ENCODE measurements at places on chromosomes 6 and 20.
A peak's percentile ranks its signal among the peaks of the same experiment; 100 is the strongest.

DNA sequence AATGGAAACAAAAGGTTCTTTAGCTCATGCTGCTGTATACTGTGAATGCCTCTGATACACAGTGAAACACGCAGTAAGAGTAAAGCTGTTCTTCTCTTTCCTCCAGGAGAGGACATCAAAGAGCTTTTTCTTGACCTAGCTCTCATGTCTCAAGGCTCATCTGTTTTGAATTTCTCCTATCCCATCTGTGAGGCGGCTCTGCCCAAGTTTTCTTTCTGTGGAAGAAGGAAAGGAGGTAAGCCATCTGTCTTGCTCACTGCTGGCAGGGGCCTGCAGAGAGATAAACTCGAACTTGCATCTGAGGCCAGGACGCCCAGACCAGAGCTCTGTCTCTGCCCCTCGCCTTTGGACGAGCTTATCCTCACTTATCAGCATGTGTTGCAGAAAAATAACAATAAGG, 37.7 kb downstream of the LY86 start:
- DNase-seq = no peak

GRCh38 chr6:17086469-17086868, 15.4 kb upstream of the STMND1 start:
- DNase-seq = peak; percentile 46

- no peak for DNase-seq
Observed at GRCh38 chr6:134826889-134827737, 122.8 kb downstream of the ALDH8A1 start.

DNA sequence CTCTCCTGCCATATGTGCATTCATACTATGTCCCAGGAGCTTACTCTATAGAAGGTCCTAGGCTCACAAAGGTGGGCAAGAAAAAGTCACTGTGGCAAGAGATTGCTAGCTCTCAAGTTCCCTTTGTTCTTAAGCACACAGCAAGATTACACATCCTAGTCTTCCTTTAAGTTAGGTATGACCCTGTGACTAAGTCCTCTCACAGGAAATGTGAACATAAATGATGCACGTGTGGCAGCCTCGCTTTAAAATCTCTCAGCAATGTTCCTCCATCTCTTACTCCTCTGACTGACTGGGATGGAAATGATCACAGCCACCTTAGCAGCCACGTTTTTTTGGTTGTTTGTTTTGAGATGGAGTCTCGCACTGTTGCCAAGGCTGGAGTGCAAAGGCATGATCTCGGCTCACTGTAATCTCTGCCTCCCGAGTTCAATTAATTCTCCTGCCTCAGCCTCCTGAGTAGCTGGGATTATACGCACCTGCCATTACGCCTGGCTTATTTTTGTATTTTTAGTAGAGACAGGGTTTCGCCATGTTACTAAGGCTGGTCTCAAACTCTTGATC, 35.7 kb upstream of the HAO1 start:
- DNase-seq = no peak

DNA sequence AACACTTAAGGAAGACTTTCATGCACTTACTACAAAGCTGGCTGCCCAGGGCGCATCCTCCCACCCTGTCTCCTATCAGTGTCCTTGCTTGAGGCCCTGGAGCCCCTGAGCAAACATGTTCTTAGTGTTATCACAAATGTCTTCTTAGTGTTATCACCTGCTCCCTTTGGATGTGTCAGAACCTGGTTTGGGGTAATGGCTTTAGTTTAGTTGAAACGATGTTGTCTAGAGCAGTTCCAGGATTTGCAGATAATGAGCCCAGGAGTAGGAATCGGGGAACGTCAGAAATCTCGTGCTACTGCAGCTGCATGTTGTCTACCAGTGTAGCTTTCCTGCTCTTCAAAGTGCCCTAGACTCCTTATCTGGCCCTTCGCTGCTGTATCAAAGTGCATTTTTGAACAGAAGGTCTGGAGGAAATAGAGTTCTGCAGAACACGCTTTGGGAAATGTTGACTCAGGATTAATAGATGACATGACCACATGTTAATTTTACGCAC, 69.6 kb downstream of the PHACTR2 start:
- DNase-seq = no peak

DNA sequence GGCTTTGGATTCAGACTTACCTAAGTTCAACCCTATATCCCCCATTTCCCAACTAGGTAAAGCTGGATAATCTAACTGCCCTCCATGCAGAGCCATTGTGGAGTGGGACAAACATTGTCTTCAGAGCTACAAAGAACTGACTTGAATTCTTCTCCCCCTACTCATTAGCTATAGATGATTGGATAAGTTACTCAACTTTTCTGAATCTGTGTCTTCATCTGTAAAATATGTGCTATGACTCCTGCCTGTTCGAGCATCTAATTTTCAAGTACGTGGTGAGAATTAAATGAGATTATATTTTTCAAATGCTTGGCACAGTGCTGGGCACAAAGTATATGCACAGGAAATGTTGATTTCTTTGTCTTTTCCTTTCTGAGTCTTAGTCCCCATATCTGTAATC, 240.3 kb upstream of the TCF21 start:
- DNase-seq = no peak

- DNase-seq = no peak
Observed at GRCh38 chr6:131061041-131061750, 1.8 kb downstream of the EPB41L2 start.

- DNase-seq = no peak
Observed at GRCh38 chr6:105932440-105932839, 153.7 kb upstream of the PRDM1 start.

DNA sequence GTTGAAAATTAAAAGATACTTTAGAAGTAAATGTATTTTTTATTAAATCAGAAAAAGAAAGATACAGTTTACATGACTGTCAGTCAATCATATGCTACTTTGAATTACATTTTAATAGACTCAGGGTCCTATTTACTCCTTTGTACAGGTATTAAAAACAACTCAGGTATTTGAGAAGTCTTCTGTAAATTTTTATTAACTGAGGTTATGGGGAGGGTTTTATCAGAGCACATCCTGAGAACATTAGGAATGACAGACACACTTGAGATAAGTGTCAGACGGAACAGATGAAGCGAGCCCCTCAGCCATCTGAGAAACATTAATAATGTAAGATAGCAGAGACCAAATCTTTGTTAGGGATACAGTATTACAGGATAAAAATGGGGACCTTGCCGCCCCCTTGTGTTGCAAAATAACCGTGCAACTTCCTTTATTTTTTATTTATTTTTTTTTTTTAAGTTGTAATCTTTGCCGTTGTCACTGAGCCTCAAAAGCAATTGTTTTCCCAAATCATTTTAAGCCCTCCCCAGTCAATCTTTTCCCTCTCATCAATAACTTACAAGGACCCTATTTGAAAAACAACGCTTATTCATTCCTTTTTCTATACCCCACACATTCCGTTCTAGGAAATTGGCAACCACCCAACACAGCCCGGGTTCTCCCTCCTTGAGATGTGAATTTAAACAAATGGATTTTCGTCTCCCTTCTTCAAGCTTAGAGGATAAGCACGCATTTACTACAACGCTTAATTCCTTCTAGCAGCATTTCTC, 126.7 kb downstream of the BCAS1 start:
- DNase-seq = no peak

GRCh38 chr6:13486679-13487121, 700 bp downstream of the GFOD1 start:
- peak; percentile 59 for DNase-seq

DNA sequence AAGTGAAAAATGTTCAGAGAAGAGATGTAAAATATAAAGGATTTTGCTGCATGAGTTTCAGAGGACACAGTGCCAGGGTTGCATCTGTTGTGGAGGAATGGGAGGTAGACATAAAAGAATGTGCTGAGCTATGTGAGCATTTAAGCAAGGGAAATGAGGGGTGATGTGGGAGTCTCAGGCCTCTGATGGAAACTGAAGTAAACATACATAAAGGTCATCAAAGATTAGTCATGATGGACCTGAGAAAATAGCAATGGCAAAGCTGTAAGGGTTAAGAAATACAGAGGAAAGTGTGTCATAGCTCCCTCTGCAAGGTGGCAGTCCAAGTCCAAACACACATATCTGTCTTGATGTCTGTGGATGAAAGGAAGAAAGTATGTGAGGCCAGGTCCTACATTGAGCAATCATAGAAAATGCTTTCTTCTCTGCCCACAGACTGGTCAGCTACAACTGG, 306.6 kb upstream of the ECI2 start:
- DNase-seq = no peak

GRCh38 chr20:42074944-42075343, 456.8 kb upstream of the CHD6 start:
- DNase-seq = no peak

GRCh38 chr20:8272766-8273165, 140.7 kb downstream of the PLCB1 start:
- no peak for DNase-seq

DNA sequence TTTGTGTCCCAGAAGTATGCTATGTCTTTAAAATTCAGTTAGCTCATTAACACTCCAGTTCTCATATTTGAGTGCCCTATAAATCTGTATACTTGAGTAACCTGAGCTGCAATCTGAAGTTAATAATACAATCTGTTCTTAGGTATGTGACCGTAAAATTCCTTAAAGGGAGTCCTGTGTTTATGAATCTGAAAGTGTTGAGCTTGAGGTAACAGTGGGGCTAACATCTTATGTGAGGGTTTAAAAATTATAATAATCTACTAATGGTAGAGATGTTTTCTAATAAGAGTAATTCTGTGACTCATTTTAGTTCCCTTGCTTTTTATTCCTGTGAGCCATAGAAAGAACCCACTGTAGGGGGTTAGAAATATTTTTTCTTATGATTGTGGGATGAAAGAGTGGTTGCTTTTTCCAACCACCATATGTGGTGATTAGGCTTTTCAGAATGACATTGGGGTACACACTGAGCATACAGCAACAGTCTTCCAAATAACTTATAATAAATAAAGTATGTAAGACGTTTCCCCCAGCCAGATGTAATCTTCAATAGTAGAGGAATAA, 121.2 kb downstream of the BCKDHB start:
- DNase-seq = no peak

Measured in anterior cingulate cortex (tissue), 58 donors.